Stimulated activated effector memory CD8-positive, alpha-beta T cell treated with anti-CD3 and anti-CD28 coated beads, Interleukin-12 subunit alpha, Interleukin-12 subunit beta, amount 100 ng/mL, for 72 hours (primary cell): ENCODE measurements at places on chromosomes 4 and X.
A peak's percentile ranks its signal among the peaks of the same experiment; 100 is the strongest.

- no peak for DNase-seq
These were observed 159.4 kb upstream of the GPC4 start for GRCh38 chrX:133574716-133575115.

GRCh38 chr4:12965334-12965733 lies 518.8 kb downstream of the RAB28 start:
- DNase-seq: no peak

DNA sequence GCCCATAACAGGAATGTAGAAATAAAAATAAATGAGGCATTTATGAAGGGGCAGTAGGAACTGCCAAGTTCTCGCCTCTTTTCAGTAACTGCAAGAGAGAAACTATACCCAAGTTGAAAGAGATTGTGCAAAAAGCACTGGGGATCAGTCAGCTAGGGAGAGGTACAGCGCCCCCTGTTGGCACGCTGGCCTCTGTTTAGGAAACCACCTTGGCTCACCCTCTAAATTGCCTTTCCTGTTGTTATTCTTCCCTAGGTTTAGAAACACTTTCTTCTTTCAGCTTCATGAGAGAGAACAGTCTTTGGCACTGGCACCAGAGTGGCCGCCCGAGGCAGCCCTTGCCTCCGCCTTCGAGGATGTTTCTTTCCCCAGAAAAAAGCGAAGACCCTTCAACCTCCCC lies 348.5 kb downstream of the MID1IP1 start:
- DNase-seq: peak; percentile 31

DNA sequence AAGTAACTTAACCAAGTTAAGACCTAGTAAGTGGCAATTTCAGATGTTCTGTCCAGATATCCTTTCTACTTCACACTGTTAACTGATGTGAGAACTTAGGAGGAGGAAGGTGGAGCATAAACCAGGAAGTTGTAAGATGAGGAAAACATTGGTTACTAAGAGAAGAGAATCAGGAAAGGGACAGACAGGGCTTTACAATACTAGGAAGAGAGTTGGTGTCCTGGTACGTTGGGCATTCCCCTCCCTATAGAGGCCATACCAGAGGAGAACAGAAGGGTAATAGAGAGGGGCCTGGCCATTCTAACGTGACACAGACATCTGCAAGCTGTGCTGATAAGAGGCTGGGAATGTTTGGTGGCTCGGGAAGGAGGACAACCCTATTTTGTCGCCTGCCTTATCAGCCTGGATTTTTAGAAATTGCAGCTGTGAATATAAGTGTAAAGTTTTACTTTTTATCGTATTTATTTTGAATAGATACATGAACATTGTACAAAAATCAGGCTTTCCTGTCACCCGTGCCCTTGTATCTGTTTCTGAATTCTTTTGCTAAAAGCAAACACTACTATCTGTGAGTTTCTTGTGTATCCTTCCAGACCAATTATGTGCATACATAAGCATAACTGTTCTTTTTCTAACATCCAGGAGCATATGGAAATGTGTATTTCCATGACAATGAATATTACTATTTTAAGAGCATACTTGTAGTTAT lies 53.5 kb upstream of the HPRT1 start:
- no peak for DNase-seq

GRCh38 chr4:10063544-10064300 lies 42.4 kb upstream of the SLC2A9 start:
- DNase-seq: no peak

GRCh38 chrX:42077675-42078074 lies 154.3 kb upstream of the CASK start:
- no peak for DNase-seq

GRCh38 chr4:189162888-189163287 lies 777.8 kb upstream of the FRG1 start:
- DNase-seq: no peak

- DNase-seq: no peak
These were observed 140.6 kb upstream of the SPRY1 start for GRCh38 chr4:123255971-123256370.
